Stimulated activated CD4-positive, alpha-beta T cell treated with anti-CD3 and anti-CD28 coated beads, Interleukin-1b, Interleukin-23, amount 100 ng/mL, for 1 hour (primary cell): ENCODE measurements at places on chromosomes 4 and X.
A peak's percentile ranks its signal among the peaks of the same experiment; 100 is the strongest.

GRCh38 chrX:22135994-22136684, 104.0 kb downstream of the PHEX start:
- DNase-seq, result no peak

- DNase-seq, result peak; percentile 13
These were observed 16.8 kb downstream of the FGFR3 start for GRCh38 chr4:1809754-1810502.

DNA sequence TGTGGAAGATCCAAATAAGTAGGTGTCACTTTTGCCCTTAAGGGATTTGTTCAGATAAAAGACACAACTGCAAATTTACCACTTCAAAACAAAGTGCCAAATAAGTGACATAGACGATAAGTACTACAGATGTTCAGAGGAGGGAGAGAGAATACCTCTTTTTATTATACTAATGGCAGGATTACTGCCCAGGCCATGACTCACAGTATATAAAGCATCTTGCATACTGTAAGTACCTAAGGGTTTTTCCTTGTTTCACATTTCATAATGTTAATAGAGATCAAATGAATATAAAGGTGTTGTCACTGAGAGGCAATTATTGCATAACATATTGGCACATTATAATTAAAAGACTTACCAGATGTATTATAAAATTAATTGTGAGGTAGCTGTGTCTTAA, 46.4 kb downstream of the PTPN13 start:
- DNase-seq, result no peak

DNA sequence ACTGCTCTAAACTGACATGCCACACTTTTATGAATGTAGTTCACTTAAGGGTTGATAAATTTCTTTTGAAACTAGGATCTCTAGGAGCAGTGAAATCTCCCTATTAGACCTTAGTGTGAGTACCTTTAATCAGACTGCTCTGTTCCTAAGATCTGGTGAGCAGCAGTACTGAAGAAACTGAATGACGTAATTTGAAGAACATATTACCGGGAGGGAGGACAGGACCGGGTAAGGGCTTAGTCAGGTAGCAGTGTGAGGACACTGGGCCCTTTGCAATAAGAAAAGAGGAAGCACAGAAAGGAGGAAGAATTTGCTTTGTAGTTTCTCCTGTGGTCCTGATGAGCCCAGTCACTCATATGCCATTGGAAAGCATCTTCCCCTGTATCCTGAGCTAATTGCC, 255.2 kb downstream of the THOC2 start:
- DNase-seq, result no peak

- DNase-seq, result no peak
These were observed 43.5 kb downstream of the ASIC5 start for GRCh38 chr4:155822572-155822971.

DNA sequence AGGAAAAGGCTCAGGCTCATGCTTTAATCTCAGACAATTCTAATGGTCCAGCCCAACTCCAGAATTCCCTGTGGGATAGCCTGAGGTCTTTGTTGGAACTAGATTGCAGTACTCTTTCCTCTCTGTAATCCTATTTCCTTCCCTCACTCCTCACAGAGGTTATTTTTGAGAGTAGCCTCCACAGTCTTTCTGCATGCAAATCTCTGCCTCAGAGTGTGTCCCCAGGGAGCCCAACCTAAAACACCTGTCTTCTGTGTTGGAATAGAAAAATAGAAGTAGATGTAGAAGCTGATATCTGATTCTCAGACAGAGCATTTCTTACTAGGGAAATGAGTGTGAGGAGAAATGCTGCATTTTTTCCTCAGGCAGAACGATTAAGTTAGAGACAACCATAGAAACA, 915.5 kb upstream of the EPHA5 start:
- DNase-seq, result no peak

GRCh38 chr4:2095236-2096072, 36.3 kb downstream of the NAT8L start:
- DNase-seq, result no peak

DNA sequence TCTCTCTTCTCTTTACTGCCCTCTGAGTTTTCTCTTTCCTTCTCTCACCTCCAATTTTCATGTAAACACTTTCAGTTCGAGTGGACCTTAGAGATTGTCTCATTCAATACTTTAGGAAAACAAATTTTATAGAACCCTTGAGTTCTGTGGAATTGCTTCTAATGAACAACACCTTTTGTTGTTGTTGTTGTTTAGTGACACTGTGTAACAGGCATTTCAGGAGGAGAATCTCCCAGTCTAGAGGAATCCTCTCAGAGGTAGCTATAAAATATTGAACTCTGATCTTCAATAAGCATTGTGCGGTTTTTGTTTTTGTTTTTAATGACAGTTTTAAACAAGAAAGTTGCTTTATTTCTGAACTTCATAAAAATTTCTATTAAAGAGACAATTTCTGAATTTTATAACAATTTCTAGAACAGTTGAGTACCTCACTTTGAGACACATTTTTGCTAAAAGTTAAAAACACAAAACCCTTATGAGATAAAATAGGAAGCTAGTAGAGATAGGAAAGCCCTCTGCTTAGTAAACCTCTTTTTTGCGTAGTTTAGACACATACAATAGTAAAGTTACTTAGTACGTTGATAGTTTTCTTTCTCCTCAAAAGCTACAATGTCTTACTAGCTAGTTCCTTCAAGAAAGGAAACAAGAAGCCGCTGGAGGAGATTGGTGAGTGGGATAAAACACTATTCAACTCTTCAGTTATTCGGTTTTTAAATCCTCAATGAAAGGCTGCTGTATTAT, 38.8 kb downstream of the CLCN3 start:
- no peak for DNase-seq

GRCh38 chrX:19372170-19372546, 28.4 kb downstream of the PDHA1 start:
- DNase-seq, result peak; percentile 43

DNA sequence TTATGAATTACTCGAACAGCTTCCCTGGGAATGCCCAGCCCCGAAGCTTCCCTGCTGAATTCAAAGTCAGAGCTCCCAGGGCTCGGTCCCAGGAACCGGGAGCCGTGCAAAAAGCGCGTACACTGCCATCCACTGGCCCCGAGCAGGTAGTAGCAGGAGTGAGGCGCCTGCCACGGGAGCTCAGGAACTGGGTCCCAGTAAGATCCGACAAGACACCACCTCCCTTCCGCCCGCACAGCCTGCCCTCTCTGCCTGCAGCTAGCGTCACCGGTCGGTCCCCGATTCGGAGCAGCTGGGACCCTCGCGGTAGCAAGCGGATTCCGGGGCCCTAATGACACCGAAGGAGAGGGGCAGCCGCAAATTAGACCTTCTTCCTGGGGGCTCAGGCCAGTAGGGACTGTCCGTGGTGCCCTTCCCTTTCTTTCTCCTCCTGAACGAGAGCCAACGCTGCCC, 1.2 kb downstream of the CORIN start:
- DNase-seq, result no peak

GRCh38 chrX:15781961-15782699, 8.2 kb upstream of the ZRSR2 start:
- DNase-seq, result no peak

DNA sequence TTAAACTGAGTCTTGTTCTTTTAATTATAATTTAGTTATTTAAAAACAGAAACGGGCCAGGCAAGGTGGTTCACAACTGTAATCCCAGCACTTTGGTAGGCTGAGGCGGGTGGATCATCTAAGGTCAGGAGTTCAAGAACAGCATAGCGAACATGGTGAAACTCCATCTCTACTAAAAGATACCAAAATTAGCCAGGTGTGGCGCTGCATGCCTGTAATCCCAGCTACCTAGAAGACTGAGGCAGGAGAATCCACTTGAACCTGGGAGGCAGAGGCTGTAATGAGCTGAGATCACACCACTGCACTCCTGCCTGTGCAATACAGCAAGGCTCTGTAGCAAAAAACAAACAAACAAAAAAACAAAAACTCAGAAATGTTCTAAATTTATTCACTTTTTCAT, 852.9 kb downstream of the TECRL start:
- no peak for DNase-seq

DNA sequence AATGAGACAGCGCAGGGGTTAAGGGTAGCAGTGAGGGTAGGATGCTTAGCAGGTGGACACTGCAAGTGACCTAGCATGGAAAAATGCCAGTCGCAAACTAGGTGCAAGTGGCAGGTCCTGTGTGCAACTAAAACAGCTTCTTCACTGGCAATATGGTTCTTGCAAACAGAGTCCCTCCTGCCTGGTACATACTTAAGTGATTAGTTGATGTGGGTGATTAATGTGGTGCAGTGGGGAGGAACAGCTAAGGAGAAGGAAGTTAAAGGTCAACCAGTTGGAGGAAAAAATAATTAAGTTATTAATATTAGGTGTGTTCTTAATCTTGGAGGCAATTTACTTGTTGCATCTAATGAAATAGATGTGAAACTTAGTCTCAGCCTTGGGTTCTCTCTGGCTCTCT, 121.6 kb upstream of the IGFBP7 start:
- DNase-seq, result no peak

GRCh38 chrX:49160908-49161307, 1.6 kb upstream of the MAGIX start:
- DNase-seq, result no peak

GRCh38 chr4:148934926-148935578, 492.8 kb upstream of the NR3C2 start:
- no peak for DNase-seq

DNA sequence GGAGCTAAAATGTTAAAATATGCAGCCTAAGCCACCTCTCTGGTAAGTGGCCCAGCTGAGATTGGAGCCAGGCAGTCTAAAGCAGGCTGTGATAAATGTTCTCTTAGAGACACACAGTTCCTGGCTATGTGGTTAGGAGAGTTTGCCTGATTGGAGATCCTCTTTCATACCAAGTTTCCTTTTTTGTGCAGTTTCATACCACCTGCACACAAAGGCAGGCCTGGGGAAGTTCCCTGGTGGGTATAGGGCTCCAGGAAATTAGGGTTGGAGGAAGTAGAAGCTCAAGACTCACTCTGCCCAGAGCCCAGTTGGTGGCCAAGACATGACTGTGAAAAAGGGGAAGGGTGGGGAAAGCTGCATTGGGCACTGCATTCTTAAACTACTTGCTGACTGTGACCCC, 16.9 kb downstream of the CYBB start:
- no peak for DNase-seq

DNA sequence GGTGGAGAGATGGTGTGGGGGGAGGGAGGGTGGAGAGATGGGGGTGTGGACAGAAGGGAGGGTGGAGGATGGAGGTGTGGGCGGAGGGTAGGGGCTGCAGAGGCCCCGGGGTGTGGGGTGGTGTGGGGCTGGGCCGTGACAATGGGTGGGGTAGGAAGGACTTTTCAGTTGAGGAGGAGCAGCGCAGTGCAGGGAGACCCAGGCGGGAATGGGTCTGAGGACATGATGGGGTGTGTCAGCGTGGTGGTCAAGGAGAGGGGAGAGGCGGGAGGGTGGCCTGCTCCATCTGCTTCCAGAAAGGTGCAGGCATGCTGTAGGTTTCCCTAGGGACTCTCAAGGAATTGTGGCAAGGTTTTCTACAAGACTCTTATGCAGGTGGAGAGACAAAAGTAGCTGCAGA, 48.9 kb downstream of the RGS12 start:
- DNase-seq, result no peak

- DNase-seq, result no peak
These were observed 3.3 kb upstream of the CYP4V2 start for GRCh38 chr4:186188107-186188506.

GRCh38 chrX:134459683-134460004, 321 bp upstream of the HPRT1 start:
- DNase-seq, result no peak

- no peak for DNase-seq
These were observed 181.4 kb upstream of the UGT8 start for GRCh38 chr4:114417214-114417613.

- no peak for DNase-seq
These were observed 1.7 kb upstream of the METTL14 start for GRCh38 chr4:118683513-118683912.

- DNase-seq, result no peak
These were observed 24.6 kb upstream of the ANTXR2 start for GRCh38 chr4:80097400-80098177.

GRCh38 chrX:103157496-103158316, 57.2 kb upstream of the BEX4 start:
- no peak for DNase-seq

DNA sequence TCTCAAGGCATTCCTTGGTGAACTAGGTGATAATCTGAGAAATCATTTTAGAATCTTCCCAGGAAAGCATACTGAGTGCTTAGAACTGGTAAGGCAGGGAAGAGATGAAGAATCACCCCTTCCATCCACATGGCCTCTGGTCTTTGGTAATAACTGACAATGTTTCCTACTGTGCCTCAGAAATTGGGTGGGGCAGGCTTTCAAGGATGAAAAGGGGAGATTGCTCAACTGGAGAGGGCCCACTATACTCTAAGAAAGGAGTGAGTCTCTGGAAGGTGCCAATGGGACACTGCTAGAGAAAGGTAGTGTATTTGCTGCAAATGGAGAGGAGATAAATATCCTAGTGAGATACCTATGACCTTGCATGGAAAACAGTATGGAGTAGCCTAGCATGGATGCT, 135.0 kb upstream of the SCML1 start:
- no peak for DNase-seq

- no peak for DNase-seq
These were observed 88.2 kb downstream of the ABCB7 start for GRCh38 chrX:75067931-75068330.

DNA sequence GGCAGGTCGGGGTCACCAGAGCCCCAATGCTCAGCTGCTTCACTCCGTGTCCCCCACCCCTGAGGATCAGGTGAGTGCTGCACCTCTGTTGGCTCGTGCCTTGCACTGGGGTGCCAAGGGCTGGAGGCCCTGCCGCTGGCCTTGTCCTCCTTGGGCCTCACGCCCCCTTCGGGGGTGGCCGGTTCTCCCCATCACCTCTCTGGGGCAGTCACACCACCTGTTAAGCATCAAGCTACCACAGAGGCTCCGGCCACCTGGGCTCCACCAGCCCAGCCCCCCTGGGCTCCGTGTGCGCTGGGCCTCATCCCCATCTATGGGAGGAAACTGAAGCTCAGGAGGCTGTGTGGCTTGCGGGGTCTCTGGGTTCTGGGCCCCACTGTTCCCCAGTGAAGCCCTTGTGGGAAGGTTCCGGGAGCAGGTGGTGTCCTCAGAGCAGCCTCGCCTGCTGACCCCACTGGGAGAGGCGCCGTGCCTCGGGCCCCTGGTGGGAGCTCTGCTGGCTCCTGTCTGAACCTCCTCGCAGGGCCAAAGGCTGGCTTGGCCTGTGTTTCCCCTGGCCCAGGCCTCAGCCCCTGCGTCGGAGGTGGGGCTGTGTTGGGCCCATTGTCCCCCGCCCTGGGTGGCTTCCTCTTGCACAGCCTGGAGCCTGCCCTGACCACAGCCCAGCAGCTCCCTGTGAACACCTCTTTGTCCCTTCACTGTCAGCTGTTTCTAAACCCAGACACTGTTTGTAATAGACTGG, 30.8 kb downstream of the DOK7 start:
- DNase-seq, result no peak

DNA sequence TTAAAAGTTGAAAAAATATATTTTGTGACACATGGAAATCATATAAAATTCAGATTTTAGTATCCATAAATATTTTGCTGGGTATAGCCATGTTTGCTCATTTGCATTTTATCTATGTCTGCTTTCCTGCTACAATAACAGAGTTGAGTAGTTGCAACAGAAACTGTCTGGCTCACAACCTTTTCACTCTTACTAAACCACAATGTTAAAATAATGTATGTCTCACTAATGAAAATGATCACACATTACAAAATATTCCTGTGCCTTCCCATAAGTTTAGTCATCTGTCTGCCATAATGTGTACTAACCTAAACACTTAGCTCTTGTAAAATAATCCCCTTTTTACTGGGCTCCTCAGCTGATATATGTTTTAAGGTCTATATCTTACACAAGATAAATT, 174.0 kb upstream of the PRPS2 start:
- no peak for DNase-seq

- no peak for DNase-seq
These were observed 48.8 kb upstream of the MTMR1 start for GRCh38 chrX:150644422-150644821.
